ENCODE measurements at places on chromosomes 2 and 18.
A peak's percentile ranks its signal among the peaks of the same experiment; 100 is the strongest.

GRCh38 chr2:79292239-79292957 is 132.8 kb upstream of the REG3A start:
- no peak overlapping the region for H3K4me3 ChIP-seq
- no peaks in the 10 kb centered on the region for H3K27me3 ChIP-seq
- no peak for DNase-seq
- H3K27ac ChIP-seq: no peak overlapping the region
- H3K4me1 ChIP-seq: no peaks in the 10 kb centered on the region
- H3K36me3 ChIP-seq: no peaks in the 10 kb centered on the region

DNA sequence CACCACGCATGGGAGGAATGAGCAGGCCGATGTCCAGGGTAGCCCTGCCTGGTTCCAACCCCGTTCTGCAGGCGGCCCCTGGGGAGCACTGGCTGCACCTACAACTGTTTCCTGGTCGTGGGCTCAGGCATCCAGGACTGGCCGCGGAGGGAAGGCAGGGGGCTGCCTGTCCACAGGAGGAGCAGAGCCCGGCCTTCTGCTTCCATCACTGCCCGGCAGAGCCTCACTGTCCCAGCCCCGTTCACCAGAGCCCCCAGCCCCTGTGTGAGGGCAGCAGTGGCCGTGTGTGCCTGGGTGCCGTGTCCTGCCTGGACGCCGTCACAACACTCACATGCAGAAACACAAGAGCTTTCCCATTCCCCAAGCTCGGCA is 56.2 kb downstream of the KCNG2 start:
- H3K4me1 ChIP-seq: no peaks in the 10 kb centered on the region
- H3K36me3 ChIP-seq: no peaks in the 10 kb centered on the region
- H3K4me3 ChIP-seq: no peak overlapping the region
- no peak for DNase-seq

DNA sequence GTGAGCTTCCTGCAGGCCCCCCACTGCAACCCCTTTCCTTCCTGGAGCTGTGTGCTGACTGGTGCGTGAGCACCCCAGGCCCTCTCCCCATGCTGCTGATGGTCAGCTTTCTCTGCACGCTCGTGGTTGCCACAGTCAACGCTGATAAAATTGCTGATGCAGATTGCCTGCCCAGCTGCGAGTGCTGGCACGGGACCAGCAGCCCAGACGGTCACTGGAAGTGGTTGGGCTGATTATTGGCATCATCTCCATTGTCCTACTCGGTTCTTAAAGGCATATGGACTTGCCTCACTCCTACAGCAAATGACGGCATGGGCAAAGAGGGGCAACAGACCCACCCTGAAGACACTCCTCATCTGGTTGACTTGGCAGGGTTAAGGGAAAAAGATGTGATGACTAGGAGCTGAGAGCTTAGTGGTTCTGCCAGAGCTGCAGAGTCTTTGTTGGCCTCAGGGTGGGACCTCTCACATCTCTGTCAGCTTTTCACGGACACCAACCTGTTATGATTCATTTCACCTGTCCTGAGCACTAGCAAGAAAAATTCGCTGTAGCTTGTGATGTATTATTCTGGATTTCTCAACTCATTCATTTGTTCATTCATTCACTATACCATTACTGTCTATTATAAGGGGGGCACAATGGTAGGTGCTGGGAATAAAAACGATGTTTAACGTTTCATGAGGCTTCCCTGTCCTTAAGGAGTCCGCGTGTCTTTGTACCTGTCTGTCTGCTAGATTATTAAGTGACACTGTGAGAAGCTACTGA is 38.4 kb downstream of the PAX8 start:
- peak overlapping the region; percentile 9 for H3K4me3 ChIP-seq
- H3K36me3 ChIP-seq: no peaks in the 10 kb centered on the region
- no peaks in the 10 kb centered on the region for H3K27me3 ChIP-seq
- peak; percentile 79 for DNase-seq

GRCh38 chr2:88097192-88097591 is 29.6 kb downstream of the SMYD1 start:
- H3K4me3 ChIP-seq: no peak overlapping the region
- no peaks in the 10 kb centered on the region for H3K4me1 ChIP-seq
- DNase-seq: no peak
- no peaks in the 10 kb centered on the region for H3K36me3 ChIP-seq

DNA sequence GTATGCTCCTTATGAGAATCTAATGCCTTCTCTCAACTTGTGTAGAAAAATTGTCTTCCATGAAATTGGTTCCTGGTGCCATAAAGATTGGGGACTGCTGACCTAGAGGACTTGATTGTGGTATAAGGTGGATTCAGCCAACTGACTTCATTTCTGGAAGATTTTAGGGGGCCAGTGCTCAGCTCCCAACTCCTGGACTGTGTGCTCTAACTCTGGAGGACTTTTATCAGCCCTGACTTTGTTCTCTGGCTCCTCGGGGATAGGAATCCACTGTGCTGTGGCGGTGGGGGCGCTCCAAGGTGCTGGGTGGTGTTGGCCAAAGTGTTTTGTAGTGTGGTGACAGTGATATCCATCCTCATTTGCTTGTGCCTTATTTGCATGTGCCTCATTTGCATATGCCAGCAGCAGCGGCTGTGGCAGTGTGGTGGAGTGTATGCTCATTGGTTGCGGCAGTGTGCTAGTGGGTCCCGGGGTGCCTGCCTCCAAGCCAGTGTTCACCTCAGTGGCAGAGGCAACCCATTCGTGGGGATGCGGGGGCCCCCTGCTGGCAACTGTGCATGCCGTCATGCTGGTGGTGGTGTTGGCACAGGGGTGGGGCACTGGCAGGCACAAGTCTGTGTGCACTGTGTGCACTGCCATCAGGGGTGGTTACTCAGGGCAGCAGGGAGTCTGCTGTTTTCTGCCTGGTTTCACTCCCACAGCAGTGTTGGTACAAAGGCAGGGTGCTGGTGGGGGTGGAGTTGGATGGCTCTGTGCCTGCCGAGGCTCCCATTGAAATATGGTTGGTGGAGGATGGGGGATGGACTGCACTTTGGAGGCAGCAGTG is 19.6 kb downstream of the EHBP1 start:
- no peaks in the 10 kb centered on the region for H3K36me3 ChIP-seq
- no peak for DNase-seq
- H3K4me3 ChIP-seq: no peak overlapping the region
